Retina (tissue), 1 donor: ENCODE measurements at places on chromosomes 4 and X.

DNA sequence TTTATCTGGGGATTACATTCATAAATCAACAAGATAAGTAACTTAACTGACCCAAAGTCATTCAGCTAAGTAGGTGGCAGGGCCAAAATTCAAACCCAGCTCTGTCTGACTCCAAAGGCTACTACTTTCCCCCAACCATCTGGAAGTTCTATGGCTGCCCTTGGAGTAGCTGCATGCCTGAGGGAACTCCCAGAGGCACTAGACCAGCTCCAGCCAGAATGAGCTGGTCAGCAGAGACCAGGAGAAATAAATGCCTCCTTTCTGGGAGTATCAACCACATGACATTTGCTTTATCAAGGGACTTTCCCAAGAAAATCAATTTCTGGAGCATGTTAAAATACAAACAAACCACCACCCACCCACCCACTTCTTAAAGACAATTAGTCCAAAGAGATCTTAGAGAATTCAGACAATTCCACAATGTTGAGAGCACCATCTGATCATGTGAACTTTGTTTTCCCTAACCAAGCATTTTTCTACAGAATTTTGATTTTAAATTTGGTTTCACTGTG is 180.5 kb downstream of the EFHC2 start:
- no peak for DNase-seq

DNA sequence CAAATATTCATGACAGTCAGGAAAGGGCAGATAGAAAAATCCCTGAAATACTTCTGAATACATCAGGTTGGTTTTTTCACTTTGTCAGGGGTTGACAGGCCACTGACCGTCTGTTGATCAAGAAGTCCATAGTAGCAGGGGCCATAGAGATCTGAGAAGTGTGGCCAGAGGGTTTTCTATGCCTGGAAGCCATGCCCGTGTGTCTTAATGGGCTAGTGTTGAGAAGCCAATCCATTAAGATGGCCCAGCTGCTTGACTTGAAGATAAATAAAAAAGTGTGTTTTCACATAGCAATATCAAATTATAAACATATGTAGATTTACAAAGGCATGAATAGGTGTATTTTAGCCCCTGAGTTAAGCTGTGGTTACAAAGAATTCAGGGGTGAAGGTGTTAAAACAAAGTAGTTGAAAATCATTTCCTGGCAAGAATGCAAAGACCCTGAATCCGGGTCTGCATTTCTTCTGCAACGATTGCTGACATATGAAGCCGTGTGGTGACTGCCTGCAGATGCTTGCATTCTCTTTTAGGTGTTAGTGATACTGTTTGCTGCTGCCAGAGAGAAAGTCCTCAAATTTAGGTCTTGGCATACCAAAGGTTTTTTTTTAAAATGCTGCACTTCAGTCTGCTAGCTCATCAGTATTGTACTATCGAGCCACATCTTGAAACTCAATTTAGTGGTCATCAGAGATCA is 9.3 kb upstream of the LIMCH1 start:
- no peak for DNase-seq

DNA sequence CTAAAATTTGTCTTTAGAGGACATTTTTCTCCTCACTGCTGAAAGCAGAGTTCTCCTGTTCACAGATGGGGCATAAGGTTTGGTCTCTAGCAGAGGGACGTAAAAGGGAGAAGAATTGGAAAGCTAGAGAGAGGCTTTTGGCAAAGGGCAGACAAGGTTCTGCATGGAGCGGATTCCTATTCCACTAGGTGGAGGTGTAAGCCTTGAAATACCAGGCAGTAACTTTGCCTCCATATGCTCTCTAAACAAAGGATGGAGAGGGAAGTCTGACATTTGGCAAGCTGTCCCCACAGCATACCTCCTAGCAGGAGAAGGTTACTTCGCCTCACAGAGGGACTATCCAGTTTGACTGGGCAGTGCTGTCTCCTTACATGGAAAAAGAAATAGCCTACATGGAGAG is 174.7 kb downstream of the DACH2 start:
- no peak for DNase-seq

DNA sequence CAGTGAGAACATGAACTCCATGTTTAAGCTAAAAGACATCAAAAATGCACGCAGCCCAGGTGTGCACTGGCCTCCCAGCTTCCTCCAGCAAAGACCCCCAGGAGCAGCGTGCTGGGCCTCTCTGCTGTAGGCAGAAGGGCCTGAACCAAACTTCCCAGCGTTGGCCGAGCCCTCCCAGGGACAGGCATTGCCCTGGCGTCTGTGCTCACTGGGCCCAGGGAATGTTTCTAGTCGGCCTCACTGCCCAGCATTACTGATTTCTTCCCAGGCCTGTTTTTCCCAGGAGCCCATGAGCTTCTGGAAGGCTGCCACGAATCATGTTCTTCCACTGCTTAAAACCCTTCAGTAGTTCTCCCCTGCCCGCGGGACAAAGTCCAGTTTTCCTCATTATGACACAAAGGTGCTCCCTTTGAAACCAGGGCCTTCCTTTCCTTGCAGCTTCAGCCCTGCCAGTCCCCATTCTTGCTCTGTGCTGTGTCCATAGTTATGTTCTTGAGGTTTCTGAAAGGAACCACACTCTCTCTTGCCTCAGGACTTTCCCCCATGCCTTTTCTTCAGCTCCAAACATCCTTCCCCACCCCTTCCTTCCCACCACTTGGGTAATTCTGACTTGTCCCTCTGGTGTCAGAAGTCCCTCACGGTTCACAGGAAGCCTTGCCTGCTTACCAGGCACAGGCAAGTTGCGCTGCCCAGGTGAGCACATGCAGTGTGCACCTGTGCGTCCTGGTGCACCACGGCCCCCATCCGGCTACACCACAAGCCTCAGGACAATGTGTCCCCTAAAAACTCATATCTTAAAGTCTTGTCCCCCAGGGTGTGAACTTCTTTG is 93.4 kb upstream of the ENPP6 start:
- DNase-seq = no peak

GRCh38 chr4:187632260-187632995 is 363.1 kb upstream of the ZFP42 start:
- DNase-seq = no peak
